ENCODE measurements at places on chromosomes 7 and 10.

GRCh38 chr7:128860158-128861073 is 2.2 kb upstream of the ATP6V1F start:
- DNase-seq: no peak

- DNase-seq: no peak
These were observed 110.1 kb downstream of the CDK14 start for GRCh38 chr7:90706072-90706716.

- no peak for DNase-seq
These were observed 1601.9 kb downstream of the REEP3 start for GRCh38 chr10:65123120-65123519.

DNA sequence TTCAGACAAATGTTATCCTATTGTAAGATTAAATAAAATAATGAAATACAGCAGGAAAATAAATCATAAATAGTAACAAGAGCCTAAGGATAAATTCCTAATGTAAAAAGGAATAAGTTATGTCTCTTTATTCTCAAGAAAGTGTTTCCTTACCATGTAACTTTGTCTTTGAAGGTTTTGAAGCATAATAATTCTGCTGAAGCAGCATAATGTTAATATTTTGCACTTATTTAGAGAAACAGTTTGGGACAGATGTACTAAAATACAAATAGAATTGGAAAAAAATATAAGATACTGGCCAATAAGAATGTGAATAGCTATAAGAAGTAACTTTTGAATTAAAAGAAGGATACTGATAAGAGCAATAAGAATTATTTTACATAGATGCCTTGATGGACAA is 45.7 kb downstream of the GRM3 start:
- no peak for DNase-seq

- DNase-seq: no peak
These were observed 77.9 kb upstream of the LRRN3 start for GRCh38 chr7:111012799-111013675.

DNA sequence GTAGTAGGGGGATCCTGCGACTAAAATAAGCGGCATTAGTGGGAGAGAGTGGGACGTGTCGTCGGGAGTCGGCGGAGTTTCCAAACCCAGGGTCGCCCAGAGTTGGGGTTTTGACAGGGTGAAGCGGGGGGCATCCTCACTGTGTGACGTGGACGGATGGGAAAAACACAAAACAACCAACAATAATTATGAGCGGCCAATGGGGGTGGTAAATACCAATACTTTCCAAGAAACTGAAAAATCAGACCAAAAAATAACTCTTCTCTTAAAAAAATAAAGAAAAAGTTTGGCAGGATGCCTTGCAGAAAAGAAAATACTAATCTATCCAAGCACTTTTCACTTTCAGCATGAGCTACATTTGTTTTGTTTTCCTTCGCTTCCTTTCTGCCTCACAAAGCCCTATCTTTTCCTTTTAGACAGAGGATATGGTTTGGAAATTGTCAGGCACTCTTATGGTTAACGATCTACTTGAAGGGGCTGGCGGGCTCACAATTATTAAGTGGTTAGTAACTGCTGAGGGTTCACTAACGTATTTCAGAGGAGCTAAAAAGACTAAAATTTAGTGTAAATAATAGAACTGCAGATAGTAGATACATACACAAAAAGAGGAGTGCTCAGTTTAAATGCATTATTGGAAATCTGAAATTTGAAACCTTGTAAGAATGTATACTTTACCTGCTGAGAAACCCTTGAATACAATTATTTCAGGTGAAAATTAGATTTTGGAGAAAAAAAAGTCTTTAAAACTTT is 802 bp upstream of the CDK6 start:
- peak; percentile 4 for DNase-seq

- no peak for DNase-seq
These were observed 167.8 kb downstream of the AHR start for GRCh38 chr7:17466216-17466615.

DNA sequence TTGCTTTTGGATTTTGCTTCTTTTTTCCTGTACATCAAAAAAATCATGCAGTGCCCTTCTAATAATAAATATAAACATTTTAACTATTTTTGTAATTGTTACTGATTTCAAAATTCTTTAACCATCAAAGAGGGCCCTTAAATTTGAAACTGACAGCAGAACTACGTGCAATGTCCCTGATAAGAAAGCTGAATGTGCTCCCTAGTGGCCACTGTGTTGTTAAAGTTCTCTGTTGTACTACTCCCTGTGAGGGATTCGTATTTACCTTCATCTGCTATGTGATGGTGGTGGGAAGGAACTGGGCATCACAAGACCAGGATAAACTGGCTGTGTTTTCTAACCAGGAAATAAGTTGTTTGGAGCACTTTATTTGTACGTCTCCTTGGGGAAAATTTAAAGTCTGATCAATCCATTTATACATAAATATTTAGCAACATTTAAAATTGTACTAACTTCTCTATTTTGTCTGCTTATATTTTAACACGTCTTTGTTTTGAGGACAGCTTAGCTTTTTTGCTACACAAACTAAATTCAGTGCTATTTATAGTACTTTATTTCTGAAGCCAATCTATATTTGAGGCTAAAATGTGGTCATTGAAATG is 322.4 kb downstream of the HGF start:
- no peak for DNase-seq

DNA sequence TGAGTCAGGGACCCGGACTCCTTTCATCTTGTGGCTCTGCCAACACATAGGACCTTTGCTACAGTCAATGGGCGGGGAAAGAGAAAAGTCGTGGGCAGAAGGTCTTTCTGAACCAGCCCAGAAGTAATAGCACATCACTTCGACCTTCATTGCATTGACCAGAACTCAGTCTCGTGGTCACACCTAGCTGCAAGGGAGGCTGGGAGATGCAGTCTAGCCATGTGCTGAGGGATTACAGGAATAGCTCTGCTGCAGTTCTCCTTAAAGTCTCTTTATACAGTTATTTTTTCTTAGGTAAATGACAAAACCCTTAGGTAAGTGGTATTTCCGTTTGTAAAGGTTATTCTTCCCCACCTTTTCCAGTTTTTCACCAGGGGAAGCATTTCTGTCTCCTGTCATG is 25.4 kb downstream of the WIPF3 start:
- DNase-seq: no peak

GRCh38 chr7:151038951-151039849 is 9.1 kb upstream of the ASIC3 start:
- peak; percentile 27 for DNase-seq

DNA sequence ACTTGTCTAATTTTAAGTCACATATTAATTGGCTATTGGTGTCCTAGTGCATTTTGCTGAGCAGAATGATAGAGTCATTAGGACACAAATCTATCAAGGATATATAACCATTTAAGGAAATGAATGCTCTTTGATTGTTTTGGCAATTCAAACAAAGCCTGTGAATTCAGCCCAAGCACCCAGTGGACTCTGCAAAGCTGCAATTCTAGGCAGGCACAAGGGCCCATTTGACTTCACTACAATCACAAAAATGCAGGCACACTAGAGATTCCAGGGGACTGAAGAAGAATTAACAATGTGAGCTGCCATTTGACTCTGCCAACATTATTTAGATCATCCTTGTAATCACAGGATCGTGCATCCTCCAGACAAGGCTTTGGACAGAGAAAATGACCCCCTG is 544.2 kb upstream of the PHF14 start:
- DNase-seq: no peak

DNA sequence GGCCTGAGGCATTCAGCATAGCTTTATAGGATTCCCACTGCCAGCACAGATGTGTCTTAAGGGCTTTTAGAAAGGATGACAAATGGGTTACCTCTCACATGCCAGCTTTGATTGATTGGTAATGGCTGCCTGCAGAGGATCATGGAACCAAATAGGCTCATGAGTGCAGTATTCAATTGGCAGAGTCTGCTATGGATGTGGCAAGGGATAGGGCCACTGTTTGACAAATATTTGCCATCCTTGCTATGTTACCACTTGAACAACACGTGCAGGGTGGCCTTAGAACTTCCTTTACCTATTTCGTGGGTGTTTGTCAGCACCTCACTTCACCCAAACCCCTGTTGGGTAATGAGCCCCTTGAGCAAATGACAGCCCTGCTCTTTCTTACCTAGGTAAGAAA is 139.2 kb downstream of the C10orf105 start:
- DNase-seq: no peak

GRCh38 chr7:18461785-18462467 is 33.6 kb upstream of the HDAC9 start:
- no peak for DNase-seq

DNA sequence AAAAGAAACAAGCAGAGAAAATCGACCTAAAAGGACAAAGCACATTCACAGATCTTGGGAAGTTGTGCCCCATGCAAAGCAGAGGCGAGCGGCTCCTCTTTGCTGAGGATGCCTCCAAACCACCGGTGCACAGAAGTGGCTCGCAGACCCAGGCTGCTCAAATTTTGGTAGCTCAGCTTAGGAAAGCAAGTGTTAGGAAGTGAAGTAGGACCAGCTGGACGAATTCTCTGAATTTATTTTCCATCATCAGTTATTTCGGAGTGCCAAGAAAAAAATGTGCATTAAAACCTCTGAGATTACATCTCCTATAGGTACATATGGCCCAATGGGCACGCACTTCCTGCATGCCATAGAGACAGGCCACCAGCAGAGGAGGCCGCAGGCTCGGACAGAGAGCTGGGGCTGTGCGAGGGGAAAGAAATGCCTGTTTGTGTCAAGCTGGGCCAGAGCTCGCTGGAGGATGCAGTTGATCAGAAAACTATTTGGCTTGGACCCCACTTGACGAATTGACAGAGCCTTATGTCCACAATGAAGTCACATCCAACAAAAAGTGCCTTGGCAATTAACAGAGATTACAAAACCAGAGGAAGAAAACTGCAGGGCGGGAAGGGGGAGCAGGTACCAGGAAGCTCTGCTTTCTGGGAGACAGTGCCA is 122.3 kb upstream of the LYZL2 start:
- DNase-seq: peak; percentile 33

DNA sequence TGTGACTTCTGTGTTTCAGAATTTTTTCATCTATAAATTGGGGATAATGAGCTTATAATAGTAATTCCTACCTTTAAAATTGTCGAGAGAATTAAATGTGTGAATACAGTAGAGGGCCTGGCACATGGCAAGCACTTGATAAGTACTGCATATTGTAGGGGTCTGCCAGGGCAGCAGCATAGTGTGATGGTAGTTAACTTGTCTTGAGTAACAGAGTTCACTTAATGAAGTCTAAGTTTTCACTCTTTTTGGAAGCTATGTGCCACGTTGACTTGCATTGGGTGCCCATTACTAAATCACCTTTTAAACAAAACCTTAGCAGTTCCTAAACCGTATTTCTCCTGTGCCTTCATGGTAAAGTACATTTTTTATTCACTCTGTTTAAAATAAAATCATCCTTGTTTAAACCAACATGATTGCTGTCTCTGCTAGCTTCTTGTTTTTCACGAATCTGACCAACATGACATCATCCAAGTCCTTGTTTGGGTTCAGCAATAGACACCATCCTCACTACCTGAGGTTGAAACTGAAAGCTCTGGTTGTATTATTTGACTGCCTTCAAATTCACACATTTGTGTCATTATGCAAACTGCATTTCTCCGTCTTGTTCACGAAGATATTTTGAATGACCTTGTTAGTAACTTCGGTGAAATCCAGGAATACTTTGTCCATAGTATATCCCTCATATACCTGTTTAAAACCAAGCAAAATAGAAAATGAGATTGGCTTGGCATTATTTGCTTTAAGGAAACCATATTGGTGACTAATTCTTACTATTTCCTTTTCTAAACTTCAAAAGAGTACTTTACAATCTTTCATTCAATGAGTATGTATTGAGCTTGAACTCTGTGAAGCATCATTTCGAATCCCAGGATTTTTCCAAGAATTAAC is 340.2 kb downstream of the SUGCT start:
- no peak for DNase-seq

DNA sequence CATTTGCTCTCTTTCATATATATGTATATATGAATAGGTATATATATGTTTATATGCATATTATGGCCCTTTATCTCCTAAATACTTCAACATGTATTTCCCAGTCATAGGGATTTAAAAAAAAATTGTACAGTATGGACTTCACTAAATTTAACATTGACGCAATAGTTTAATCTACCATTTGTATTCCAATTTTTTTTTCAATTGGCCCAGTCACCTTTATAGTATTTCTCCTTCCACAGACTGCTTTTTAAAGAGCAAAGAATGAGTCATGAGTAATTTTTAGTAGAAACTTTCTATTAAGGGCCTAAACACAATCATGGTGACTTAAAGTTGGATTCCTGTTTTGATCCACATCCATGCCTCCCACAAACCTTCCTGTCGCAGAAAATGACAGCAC is 20.5 kb downstream of the CCSER2 start:
- no peak for DNase-seq

DNA sequence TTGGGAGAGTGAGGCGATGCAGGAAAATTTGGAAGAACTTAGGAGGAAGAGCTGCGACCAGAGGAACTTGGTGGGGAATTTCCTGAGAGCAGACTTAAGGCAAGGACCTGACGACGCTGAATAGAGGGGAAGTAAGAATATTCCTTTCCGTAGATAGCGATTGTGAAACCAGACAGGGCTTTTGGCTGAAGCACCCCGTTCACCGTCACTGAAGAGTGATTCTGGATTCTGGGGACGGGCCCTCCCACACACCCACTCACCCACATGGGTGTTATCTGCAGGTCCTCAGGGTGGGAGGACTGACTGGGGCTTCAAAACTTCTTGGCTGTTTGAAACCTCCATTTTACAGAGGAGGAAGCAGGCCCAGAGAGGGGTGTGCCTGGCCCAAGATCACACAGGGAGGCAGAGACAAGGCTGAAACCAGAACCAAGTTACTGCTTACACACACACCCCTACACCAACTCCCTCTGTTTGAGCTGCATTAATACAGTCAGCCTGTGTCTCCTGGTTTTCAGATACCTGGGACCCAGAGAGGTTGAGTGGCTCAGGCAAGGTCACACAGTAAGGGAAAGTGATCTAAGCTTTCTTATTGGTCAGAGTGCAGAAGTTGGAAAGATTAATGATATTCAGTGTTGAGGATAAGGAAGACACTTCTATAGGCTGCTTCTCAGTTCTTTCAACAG is 37.2 kb upstream of the CDH23 start:
- DNase-seq: no peak

DNA sequence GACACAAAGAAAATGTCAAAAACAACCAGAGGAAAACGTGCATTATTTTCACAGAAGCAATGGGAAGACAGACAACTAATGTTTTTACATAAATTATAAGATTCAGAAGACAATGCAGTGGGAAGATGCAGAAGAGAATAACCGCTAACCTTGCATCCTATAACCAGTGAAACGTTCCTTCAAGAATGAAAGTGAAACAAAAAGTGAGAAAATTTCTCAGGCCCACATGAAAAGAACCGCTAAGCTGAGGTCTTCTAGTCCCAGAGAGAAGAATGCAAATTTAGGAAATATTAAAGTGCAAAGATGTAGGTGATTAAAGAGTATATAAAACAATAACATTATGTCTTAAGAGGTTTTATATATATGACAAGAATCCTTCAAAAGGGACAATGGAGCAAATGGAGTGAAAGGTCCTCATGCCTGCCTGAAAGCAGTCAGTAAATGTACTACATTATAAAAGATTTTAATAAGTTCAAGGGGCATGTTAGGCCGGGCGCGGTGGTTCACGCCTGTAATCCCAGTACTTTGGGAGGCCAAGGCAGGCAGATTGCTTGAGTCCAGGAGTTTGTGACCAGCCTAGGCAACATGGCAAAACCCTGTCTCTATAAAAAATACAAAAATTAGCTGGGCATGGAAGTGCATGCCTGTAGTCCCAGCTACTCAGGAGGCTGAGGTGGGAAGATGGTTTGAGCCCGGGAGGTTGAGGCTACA is 43.1 kb upstream of the DDC start:
- DNase-seq: no peak
